ENCODE measurements at places on chromosomes 16 and 17.

DNA sequence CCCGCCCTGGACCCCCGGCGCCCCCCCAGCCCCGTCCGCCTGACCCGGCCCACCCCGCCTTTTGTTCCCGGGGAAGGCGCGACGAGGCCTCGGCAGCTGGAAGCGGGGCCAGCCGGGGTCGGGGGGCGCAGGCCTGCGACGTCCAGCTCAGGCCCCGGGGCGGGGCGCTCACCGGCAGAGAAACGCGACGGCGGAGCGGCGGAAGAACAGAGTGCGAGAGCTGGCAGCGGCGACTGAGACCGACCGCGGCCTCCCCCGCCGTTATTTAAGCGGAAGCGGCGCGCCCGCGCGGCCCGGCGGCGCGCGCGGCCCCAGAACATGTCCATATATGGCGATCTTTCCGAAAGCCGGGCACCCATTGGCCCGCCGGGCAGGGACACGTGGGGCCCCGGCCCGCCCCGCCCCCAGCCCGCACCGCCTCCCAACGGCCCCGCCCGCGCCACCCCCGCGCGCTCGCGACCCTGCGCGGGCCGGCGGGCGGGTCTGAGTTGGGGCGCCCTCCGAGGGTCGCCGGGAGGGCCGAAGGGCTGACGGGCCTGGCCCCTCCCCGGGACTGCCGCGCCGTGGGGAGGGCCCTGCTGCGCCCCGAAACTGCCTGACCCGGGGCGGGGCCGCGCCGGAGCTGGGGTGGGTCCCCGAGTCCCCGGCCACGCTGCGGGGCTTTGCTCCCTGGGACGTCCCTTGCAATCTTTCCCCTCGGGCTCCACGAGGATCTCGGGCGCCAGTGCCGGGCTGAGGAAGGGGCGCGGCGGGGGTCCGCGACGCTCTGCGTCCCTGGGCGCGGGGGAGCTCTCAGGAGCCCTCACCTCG is at the start of gene ACTG1:
ACTG1 (minus strand) TSS at position 238 of the 810 bp plus-strand sequence. CDS start 445 bp downstream, outside the sequence.
- no peak for DNase-seq

GRCh38 chr17:53979991-53980390 is 157.3 kb downstream of the KIF2B start:
- no peak for DNase-seq

GRCh38 chr17:35051183-35051578 is 12.3 kb downstream of the RFFL start:
- no peak for DNase-seq

DNA sequence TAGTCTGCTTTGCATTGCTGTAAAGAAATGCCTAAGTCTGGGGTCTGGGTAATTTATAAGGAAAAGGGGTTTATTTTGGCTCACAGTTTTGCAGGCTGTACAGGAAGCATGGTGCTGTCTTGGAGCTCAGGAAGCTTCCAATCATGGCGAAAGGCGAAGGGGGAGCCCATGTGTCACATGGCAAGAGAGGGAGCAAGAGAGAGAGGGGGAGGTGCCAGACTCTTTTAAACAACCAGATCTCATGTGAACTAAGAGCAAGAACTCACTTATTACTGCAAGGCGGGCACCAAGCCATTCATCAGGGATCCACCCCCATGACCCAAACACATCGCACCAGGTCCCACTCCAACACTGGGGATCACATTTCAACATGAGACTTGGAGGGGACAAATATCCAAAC is 148.2 kb upstream of the HS3ST2 start:
- no peak for DNase-seq

DNA sequence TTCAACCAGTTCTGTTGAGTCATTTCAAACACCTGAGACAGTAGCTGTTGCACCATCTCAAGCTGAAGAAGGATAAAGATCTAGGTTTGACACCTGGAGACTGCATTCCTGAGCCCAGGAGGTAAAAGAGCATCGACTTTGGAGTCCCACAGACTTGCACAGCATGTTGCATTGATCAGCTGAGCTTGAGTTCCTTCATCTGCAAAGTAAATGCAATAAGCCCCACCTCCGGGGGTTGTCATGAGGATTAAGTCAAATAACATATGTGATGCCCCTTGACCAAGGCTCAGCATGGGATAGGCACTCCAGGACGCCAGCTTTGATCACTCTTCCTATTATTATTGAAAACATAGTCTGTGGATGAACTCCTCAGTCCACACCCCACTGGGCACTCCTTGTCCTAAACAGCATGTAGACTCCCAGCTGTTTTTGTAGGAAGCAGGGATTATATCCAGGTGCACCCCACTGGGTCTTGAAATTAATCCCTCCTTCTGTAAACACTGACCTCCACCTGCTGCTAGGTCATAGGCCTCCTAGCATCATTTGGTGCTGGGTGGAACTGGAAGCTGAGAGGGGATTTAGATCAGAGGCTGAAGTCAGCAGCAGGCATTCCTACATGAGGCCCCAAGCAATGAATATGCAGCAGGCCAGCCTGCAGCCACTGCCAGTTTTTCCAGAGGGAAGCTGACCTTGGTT is 259.0 kb downstream of the HS3ST4 start:
- DNase-seq: no peak

- DNase-seq: no peak
Observed at GRCh38 chr17:64780096-64781013, 118.2 kb upstream of the SMURF2 start.

GRCh38 chr16:6248199-6248598 is 1084.4 kb upstream of the RBFOX1 start:
- no peak for DNase-seq

DNA sequence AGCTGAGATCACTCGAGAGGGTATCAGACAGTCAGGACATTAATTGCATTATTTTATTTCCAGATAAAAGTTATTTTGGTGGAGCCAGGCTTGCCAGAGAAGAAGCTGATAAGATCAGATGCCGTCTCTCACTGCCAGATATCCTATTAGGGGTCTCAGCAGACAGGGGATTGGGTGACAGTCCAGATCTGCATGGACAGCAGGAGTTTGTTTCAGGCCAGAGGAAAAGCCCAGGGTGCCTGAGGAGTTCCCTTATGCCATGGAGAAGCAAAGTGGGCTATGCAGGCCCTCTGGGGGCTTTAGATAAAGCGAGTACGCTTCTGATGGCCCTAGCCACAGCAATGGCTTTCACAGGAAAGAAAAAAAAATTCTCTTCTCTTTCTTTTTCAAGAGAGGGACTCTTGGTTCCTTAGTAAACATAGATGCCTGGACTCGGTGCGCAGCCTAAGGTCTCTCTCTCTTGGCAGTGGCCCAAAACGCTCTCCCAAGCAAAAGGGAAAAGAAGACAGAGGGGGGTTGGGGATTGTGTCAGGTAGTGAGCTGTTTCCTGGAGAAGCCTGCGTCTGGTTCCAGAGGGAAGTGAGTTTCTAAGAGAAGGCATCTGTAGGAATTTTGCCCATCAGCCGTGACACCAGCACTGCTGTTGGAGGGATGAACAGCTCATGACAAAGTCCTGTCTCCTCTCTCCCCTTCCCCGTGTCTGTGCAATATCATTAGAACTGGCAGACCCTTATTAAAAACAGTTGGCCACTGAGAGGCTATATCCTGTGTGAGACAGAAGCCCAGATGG is 166.3 kb upstream of the FOXF1 start:
- DNase-seq: no peak

DNA sequence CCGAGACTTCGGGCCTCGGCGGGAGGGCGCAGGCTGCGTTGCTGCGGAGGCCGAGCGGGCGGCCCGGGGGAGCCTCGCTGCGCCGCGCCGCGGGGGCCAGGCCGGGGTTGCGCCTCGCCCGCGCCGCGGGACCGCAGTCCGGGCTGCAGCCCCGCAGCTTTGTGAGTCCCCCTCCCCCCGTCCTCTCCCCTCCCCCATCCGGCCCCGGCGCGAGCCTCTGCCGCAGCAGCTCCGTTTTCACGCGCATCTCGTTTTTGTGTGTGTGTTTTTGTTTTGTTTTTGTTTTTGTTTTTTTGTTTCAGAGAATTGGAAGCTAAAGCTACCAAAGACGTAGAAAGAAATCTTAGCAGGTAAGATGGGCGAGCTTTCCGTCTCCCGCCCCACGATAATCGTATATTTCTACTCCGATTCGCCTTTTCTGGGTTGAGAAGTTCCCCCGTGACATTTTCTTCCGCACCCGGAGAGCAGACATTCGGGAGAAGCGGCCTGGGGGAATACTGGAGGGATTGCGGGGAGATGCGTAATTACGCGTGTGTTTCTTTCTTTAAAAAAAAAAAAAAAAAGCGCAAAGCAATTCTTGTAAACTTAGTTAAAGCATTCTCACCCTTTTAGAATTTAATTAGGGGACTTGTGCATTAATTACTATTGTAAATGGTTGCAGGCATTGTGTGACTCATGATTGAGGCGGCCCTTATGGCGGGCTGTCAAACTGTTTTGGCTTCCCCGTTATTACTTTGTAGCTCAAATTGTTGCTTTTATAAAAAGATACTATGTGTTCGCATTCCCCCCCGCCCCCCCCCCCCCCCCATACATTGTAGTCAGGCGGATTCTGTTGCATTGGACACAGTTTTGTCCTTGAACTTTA is 732 bp downstream of the TNRC6A start:
- no peak for DNase-seq

DNA sequence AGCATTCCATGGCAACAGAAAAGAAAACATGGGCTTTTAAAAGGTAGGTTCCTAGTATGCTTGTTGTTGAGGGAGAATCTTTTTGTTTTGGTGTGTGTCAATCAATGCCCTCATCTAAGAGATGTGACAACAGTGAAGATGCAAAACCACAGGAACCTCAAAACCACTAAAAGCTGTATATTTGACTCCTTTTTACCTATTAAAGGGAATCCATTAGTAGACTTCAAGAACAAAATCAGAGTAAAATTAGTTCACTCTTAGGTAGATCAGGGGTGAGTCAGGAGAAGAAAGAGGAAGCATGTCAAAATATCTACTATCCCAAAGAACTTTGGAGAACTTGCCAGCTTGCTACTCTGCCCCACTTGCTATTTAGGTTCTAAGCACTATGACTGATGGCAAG is 89.1 kb downstream of the CDK5R1 start:
- DNase-seq: no peak

- DNase-seq: no peak
Observed at GRCh38 chr16:12344577-12345343, 368.2 kb downstream of the SNX29 start.

DNA sequence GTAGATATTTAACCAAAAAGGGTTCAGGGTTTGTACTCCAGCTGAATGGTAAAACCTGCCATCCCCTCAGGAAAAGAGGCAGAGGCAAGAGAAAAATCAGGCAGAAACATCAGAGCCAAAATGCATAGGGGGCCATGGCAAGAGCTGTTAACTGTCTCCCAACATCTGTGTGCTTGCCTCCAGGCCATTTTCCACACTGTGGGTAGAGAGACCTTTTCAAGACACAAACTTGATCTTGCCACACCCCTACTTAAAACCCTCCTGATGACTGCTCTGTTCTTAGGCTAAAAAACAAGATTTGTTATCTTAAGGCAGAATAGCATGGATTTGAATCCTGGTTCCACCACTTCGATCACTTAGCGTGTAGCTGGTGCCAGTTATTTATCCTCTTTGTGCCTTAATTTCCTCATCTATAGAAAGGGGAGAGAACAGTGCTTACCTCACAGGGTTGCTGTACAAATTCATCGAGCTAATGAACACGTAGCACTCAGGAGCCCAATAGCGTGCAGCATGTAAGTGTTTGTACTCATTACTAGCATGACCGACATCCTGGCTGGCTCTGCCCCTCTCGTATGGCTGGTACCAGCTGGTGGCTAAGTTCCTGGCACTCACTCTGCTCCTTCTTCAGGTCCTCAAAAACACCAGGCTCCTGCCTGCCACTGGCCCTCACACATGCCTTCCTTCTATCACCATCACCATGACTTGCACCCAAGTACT is 25.8 kb downstream of the STAT3 start:
- DNase-seq: no peak

DNA sequence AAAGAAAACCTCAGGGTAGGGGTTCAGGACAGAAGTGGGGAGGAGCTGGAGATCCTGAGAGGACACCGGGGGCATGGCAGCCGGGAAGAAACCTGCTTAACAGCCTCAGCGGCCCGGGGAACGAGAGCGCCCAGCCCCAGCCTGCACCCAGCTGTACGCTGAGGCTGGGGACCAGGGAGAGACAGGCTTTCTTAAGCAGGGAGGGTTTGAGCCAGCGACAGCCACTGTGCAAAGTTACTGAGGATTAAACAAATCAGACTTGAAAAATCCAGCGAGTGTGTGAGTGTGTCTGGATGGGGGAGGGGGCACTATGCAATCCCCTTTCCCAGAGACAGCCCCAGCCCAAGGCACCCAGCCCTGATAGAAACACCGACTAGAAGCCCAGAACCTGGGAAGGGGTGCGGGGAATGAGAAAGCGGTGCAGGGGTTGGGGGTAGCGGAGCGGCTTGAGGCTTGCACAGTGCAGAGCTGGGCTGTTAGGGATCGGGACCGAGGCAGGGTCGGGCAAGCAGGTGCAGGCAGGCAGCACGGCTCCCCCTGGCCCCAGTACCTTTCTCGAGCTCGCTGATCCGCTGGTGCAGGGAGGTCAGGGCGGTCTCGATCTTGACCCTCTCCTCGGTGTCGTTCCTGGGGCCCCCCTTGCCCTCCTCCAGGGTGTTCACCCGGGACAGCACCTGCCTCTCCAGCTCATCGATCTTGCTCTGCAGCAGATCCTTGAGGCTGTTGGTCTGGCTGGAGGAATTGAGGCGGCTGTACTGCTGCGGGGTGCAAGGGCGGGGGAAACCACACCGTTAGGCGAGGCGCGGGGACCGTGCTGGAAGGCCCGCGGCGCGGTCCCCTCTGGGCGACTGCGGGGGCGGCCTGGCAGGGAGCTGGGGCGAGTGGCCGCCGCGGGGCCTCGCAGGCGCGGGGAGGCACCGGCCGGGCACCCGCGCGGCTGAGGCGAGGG is 1.2 kb downstream of the NPTX1 start:
- no peak for DNase-seq

- no peak for DNase-seq
Observed at GRCh38 chr17:79026376-79027273, 2.7 kb downstream of the C1QTNF1 start.

DNA sequence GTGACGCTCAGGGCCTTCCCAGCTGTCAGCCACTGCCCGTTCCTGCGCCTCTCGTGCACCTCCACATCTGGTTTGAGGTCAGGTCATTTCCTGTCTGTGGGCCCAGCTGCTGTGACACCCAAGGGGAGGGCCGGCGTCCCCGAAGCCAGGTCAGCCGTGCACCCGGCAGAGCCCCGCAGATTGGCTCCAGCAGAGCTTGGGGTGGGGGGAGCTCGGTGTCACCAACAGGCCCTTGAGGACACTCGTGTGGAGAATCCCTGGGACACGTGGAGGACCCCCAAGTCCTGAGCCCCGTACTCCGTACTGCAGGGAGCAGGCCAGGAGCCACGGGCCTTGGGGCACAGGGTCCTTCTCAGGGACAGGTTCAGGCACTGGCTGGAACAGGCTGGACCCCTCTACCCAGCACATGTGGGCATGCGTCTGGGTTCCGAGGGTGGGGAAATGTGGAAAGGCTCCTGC is 4.8 kb downstream of the SPATA2L start:
- DNase-seq: no peak
